ENCODE measurements at places on chromosomes 1 and 21. TPM values are rescaled to one million over a fixed set of nuclear protein-coding genes. Genes with fewer than 3 reads are reported as not detected.

The ANGPTL3 gene
- under 0.01 TPM for total RNA-seq

The GNPAT gene
- 51.8 TPM for total RNA-seq

The AADACL3 gene
- total RNA-seq, result not detected

The MTMR11 gene
- 4.4 TPM for total RNA-seq

The GPR25 gene
- not detected for total RNA-seq

The SLC30A10 gene
- total RNA-seq, result not detected

The BRINP3 gene
- under 0.01 TPM for total RNA-seq

The CD34 gene
- total RNA-seq, result 0.39 TPM

The LMOD1 gene
- total RNA-seq, result 0.20 TPM

The USH2A gene
- total RNA-seq, result not detected

The ARHGAP29 gene
- 59.2 TPM for total RNA-seq

The SELENBP1 gene
- total RNA-seq, result 25.0 TPM

The SAMD11 gene
- 0.20 TPM for total RNA-seq

The CLCA1 gene
- total RNA-seq, result not detected

The RHEX gene
- total RNA-seq, result not detected

The TTC22 gene
- total RNA-seq, result not detected

The DSCAM gene
- total RNA-seq, result not detected

The TRIM46 gene
- total RNA-seq, result 3.3 TPM

The KRTAP10-2 gene
- total RNA-seq, result not detected

The DTL gene
- total RNA-seq, result 12.1 TPM

The HSD3B2 gene
- not detected for total RNA-seq

The CCDC28B gene
- 7.3 TPM for total RNA-seq

The RBM11 gene
- not detected for total RNA-seq

The GCSAML gene
- not detected for total RNA-seq

The MCOLN2 gene
- total RNA-seq, result 0.37 TPM

The RIMS3 gene
- total RNA-seq, result under 0.01 TPM

The SLC9C2 gene
- not detected for total RNA-seq

The TMEM54 gene
- 31.2 TPM for total RNA-seq

The CD244 gene
- not detected for total RNA-seq

The RIIAD1 gene
- total RNA-seq, result not detected

The RAP1GAP gene
- not detected for total RNA-seq

The C1orf185 gene
- not detected for total RNA-seq

The SF3B4 gene
- 15.8 TPM for total RNA-seq

The CELA2A gene
- not detected for total RNA-seq

The BCL2L15 gene
- 0.59 TPM for total RNA-seq

The C1QB gene
- total RNA-seq, result not detected

The FRRS1 gene
- total RNA-seq, result 17.6 TPM

The SLAMF9 gene
- not detected for total RNA-seq

The SPATA17 gene
- 0.98 TPM for total RNA-seq

The ST6GALNAC5 gene
- 0.39 TPM for total RNA-seq

The BGLAP gene
- 0.37 TPM for total RNA-seq

The FAM78B gene
- 0.98 TPM for total RNA-seq

The B3GALT5 gene
- total RNA-seq, result not detected

The PRPF38B gene
- total RNA-seq, result 20.3 TPM

The LAMC1 gene
- 598 TPM for total RNA-seq

The PLEKHA6 gene
- 0.20 TPM for total RNA-seq

The C4BPA gene
- not detected for total RNA-seq

The GLIS1 gene
- total RNA-seq, result 1.5 TPM

The RASSF5 gene
- 1.8 TPM for total RNA-seq

The FCGR3A gene
- not detected for total RNA-seq

The SLC35F3 gene
- not detected for total RNA-seq

The SLFNL1 gene
- total RNA-seq, result 0.20 TPM

The SLC45A1 gene
- 3.3 TPM for total RNA-seq

The PDXK gene
- total RNA-seq, result 52.5 TPM

The PLEKHO1 gene
- 33.2 TPM for total RNA-seq

The LAX1 gene
- not detected for total RNA-seq

The ATP1A4 gene
- not detected for total RNA-seq

The OR2T3 gene
- total RNA-seq, result not detected

The NUAK2 gene
- 1.2 TPM for total RNA-seq

Measured in subcutaneous preadipocyte (primary cell).